SK-N-SH (cell line): ENCODE measurements at places on chromosomes 13 and 19.
A peak's percentile ranks its signal among the peaks of the same experiment; 100 is the strongest.

DNA sequence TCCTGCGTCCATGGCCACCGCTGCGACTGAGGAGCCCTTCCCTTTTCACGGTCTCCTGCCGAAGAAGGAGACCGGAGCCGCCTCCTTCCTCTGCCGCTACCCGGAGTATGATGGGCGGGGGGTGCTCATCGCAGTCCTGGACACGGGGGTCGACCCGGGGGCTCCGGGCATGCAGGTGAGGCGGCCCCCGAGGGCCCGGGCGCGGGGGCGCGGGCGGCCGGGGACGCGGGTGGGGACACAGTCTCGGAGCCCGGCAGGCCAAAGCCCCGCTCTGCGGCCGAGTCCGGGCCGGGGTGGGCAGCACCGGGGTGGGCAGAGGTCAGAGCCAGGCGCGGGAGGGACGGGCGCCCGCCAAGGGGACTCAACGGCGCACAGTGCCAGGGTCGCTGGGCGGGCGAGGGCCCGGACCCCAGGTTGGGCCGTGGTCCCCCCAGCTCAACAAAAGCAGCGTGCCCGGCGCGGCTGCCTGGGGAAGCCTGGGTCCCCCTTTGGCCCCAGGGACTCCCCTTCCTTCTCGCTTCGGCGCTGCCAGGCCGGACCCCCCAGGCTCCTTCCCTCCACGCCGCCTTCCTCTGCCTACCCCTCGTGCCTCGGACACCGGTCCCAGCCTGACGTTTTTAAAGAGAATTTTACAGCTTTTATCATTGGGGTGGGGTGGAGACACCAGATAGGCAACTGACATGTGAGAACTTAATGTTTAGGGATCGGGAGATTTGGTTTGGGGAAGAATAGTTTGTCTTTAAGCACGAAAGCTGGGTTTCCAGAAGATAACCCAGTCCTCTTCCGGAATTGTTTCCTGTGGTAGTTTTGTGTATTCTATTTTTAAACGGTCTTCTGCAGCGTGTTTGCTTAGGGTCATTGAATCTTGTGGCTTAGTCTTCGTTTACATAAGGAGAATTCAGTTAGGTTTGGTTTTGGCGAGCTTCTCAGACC is 509 bp downstream of the TPP2 start:
- DNase-seq: peak; percentile 64

GRCh38 chr19:58355908-58356765 is 2.8 kb upstream of the A1BG start:
- DNase-seq: no peak

DNA sequence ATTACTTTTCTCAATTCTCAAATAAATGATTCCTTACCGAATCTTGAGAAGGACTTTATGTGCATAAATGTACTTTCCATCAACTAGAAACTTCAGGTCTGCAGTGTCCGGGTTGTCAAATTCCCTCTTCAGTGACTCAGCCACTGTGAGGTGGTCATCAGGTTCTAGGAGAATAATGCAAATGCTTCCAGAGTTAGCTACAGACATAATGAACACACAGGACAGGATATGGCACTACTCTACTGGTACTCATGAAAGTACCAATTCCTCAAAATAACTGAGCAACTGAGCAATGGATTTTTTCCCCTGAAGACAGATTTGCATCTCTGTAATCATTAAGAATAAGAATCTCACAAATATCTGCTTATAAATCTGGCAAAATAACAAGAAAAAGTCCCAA is 31.2 kb downstream of the RCBTB2 start:
- DNase-seq: no peak

- DNase-seq: no peak
These were observed 213.1 kb downstream of the UQCRFS1 start for GRCh38 chr19:28999724-29000433.

DNA sequence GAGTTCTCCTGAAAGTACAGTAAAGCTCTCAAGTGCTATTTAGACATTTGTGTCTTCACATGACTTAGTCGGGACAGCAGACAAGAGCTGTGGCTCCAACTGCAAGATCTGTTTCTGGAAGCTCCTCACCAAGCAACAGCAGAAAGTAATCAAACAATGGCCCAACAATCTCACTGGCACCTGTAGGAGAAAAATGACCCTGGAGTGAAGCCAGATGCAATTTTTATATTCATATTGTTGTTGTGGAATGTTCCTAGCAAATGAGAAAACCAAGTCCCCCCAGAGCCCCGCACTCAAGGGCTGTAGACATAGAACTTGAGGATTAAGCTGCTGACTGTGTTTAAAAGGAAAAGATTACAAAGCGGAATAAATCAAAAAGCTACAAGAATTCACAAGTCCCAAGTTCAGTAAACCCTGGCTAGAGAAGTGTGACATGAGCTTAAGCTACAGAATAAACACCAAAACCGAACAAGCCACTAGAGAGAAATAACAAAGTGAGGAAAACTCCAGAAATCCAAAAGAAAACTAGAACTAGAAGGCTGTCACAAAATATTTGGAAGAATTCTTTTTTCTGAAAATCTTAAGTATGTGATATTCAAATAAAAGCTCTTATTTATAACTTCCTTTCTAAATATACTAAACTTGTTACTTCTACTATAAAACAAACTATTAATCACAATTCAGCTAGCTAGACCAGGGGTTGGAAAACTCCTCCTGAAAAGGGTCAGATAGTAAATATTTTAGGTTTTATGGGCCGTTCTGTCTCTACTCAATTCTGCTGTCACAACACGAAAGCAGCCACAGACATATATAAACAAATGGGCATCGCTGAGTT is 454.5 kb downstream of the SUCLA2 start:
- peak; percentile 5 for DNase-seq

DNA sequence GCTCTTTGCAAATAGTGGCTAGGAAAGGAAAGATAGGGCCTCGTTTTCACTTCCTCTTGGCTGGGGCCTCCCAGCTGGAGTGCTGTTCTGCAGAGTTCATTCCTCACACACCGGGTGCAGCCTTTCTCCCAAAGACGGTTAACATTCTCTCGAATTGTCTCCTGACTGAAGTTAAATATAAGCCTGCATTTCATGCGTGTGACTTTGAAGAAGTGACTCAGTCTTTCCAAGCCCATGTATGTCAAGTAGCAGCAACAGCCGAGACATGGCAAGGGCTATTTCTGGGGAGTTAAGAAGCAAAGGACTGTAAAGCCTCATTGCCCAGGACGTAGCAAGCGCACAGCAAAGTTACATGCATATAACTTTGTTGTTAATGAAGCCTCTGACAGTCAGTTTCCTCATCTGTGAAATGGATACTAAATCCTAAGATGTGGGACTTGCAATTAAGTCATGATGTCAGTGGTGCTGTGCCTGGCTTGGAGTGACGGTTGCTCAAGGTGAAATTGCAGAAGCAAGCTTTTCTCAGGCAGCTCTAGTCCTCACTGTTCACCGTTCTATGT is 502.4 kb downstream of the MYO16 start:
- DNase-seq: no peak

DNA sequence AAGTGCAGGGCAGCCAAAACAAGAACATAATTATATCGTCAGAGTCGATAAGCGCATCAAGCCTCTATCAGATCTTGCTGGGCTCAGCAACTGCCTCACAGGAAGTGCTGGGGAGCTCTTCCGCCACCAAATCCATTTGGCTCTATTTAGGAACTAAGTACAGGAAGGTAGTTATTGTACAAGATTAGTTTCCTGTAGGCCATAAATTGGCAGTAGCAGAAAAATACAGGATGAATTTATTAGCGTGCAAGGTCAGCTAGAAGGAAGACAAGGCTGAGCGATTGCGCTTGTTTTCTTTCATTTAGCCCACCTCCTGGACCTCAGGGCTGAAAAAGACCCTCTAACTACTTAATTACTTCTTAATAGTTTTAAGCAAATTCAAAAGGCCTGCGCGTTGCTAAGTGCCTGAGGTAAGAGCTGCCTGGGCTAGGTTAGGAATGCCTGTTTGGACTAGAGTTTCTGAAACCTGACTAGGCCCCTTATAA is 118.5 kb downstream of the IRS2 start:
- DNase-seq: peak; percentile 66

DNA sequence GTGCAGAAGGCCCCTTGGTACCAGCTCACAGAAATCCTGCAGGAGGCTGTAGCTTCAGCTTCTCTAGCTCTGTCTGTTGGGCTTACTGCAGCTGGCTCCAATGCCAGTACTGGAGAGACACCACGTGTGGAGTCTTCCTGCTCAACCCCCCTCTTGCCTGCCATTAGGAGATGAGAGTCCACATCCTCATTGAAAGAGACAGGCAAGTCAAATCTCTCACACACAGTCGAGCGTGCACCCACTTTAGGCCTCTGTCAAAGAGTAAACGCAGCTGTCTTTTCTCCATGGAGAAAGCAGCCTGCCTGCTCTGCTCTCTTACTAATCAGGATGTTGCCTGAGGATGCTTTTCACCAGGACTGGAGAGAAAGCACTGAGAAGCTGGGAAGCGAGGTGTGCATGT is 523.0 kb upstream of the NBEA start:
- peak; percentile 68 for DNase-seq

DNA sequence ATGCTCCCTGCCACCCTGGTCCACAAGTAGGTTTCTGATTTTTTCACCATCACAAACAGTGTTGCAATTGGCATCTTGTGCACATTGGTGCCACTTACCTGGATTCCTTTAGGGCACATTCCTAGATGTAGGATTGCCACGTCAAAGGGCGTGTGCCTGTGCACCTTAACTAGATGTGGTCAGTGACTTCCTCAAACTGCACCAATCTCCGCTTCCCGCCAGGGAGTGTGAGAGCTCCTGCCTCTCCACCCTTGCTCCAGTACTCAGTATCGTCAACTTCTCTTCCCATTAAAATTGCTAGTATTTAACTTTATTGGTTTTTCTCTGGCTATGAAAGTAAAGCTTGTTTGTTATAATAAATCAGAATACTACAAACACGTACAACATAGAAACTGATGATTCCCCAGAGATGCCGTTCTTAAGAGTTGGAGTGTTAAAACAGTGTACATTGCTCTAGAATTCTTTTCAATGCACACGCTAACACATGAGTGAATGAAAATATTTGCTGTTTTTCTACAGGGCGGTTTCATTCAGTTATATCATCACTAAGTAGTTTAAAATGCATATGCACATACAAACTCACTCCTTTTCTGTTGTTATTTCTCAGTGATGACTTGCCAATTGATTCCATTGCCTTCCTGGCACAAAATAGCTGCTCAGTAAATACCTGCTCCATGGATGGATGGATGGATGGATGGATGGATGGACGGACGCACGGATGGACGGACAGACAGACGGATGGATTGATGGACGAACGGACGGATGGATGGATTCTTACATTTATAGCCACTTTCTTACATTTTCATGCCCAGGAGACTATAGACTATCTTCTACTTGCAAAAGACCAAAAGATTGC is 23.4 kb downstream of the CCNE1 start:
- DNase-seq: no peak

- DNase-seq: no peak
These were observed 12.9 kb downstream of the TBC1D4 start for GRCh38 chr13:75469047-75469446.

DNA sequence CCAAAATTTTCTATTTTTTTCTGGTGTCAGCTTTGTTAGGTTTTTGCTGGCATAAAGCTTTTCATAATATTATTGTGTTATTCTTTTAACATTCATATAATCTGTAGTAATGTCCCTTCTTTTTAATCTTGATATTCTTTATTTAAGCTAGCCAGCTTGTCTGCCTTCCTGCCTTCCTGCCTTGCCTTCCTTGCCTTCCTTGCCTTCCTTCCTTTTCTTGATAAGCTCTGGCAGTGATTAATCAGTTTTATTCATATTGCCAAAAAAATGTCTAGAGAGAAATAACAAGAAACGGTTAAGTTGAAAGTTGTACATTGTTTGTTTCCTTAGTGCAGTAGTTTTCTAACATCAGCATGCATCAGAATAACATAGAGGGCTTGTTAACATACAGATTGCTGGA is 257.5 kb downstream of the MAB21L1 start:
- DNase-seq: no peak

DNA sequence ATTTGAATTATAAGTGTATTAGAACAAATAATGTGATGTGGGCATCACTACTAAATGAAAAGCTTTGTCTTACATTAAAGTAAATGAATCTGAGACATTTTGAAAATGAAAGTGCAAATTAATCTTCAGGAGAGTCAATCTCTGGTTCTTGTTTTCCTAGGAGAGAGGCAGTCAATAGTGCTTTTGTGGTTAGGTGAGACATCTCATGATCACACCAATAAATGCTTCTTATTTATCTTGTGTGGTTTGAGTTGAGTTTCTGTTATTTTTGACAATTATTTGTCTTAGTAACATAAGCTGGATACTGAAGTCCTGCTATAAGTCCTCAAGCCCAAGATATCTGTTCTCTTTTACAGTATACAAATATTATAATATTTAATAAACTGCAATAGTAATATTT is 1378.0 kb upstream of the PCDH9 start:
- no peak for DNase-seq

- DNase-seq: no peak
These were observed 1738.2 kb upstream of the MIR17HG start for GRCh38 chr13:89609318-89609717.

DNA sequence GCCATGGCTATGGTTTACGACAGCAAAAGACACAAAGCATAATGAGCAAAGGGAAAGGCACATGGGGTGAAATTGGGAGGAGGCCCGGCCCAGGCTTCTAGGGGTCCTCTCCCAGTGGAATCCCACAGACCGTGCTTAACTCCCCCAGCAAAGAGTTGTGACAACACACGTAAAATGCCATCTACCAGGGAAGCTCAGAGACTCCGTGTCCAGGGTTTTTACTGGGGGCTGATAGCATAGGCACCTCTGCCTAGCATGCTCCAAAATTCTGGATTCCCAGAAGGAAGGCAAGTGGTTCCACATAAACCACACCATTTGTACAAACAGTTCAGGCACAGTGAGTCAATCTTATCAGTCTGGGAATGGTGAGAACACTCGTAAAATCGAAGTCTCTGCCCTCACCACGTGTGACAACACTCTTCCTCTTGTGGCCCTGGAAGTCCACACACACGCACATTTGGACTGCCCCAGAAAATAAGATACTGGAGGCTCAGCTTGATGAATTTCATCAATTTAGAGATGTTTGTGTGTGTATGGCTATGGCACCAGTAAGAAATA is 34.9 kb downstream of the RHPN2 start:
- no peak for DNase-seq

- no peak for DNase-seq
These were observed 12.8 kb downstream of the LILRA1 start for GRCh38 chr19:54606230-54606629.

DNA sequence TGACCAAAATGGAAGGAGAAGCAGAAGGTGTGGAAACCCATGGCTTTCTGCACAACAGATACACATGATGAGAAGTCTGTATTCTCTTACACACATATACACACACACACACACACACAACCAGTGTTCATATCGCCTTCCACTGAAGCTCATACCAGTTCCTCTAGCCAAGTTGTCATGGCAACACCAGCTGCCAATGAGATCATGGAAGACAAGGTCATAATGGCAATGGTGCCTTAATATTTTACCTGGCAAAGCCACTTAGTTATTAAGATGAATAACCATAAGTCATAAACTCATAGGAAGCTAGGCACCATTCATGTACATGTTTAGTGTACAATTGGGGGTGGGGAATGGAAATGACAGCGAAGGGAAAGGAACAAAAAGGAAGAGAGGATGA is 2.6 kb upstream of the DHRS12 start:
- DNase-seq: no peak

DNA sequence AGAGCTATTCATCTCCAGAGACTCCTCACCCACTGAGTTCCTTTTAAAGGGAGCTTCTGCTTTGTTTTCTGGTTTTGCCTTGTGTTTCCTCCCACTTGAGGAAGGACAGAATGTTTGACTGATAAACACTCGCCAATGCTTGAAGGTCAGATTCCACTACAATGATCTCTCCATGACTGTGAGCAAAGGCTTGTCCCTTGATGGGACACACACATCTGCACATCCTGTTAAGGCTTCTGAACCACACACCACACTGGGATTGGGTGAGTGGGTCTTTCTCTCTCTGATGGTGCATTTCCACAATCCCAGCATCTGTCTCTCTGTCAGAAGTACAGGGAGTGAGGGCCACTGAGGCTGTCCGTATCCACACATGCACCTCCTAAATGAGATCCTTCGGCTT is 245.3 kb downstream of the IRS2 start:
- no peak for DNase-seq
